ENCODE measurements at places on chromosomes 5 and 9.
A peak's percentile ranks its signal among the peaks of the same experiment; 100 is the strongest.

- DNase-seq = no peak
Measured at GRCh38 chr9:107982745-107983144, 493.2 kb upstream of the KLF4 start.

DNA sequence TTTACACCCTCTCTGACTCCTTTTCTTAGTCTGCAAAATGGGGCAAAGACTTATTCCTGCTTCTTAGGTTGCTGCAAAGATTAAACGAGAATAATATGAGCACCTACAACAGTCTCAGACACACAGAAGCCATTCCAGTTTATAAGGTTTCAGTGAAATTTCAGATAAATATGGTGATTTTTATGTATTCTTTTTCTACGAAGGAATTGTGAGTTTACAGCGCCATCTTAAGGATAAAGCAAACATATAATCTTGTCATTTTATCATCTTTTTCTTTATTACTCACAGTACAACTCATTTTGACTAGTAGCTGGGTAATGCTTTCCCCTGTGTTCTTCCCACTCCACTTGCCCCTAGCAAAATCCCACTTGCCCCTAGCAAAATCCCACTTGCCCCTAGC is 29.2 kb upstream of the SMC5 start:
- DNase-seq = no peak

GRCh38 chr5:68456756-68457217 is 241.2 kb downstream of the PIK3R1 start:
- no peak for DNase-seq

DNA sequence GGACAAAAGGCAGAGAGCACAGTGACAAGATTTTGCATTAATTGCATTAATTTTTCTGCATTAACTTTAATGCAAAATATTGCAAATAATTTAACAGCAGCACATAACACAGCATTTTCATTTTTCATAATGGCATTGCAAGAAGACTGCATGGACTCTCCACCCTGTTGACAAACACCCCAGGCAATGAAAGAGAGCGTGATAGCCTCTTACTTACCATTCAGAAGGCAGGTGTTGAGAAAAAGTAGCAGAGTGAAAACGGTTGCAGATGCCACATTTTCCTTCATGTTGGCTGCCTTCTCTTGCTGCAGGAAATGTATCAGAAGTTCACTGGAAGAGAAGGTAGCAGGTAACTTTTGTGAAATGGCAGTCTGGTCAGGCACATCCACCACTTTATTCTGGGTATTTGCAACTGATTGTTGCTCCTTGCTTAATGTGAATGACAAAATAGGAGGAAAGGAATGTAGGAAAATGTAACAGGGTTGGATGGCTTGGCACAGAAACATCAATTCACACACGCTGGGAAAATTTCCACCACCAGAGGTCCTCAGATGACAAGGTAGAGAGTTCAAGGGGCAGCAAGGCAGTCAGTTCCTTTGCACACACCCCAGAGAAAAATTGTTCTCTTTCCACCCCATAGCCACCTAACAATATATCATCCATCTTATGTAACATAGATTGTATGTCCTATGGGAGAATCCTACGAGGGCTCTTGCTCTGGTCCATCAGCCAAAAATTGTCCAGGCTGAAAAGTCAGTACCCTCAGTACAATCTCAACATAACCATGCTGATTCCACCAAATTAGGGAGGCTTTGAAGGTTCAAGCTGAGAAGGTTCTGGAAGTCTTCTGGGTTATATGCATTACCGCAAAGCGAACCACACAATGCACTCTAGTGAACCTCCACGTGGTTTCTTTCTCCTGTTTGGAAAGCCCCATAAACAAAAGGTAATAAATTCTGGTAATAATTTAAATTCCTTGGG is 41.9 kb upstream of the AGXT2 start:
- DNase-seq = peak; percentile 45

DNA sequence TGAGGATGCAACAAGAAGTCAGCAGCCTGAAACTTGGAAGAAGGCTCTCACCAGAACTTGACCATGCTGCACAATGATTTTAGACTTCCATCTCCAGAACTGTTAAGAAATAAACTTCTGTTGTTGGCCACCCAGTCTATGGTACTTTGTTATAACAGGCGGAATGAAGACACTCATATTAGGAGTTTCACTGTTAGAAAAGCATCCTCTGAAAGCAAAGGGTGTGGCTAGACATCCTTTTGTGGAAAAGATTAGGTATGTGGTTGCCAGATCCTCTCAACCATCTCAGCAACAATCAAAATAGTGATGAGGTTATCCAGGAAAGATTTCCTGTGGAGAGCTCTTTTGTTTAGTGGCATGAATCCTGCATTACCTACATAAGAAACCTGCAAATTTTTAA is 20.7 kb downstream of the ITGA2 start:
- DNase-seq = no peak

GRCh38 chr5:96816411-96816939 is 8.7 kb upstream of the ERAP1 start:
- DNase-seq = peak; percentile 42

DNA sequence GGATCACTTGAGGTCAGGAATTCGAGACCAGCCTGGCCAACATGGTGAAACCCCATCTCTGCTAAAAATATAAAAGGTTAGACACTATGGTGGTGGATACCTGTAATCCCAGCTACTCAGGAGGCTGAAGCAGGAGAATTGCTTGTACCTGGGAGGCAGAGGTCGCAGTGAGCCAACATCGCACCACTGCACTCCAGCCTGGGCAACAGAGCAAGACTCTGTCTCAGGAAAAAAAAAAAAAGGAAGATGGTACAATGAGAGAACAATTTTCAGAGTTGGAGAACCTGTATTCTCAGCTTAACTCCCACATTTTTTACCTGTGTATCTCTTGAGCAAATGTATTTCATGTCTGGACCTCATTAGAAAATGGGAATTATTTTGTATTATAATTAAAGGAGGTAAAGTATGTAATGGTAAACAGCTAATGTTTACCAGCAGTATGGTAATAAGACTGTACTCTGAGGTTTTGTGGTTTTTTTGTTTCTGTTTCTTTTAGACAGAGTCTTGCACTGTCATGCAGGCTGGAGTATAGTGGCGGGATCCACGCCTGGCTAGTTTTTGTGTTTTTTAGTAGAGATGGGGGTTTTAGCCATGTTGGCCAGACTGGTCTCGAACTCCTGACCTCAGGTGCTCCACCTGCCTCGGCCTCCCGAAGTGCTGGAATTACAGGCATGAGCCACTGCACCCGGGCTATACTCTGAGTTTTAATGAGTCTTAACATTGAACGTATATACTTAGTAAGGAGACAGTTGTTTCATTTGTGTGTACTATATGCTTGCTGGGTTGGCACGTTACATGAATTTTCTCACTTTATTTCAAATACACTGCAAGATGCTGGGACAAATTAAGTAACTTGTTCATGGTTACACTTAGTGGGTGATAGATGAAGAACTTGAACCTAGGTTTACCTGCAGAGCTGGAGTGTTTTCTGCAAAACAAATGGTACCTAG is 16.2 kb downstream of the UHRF2 start:
- DNase-seq = no peak

GRCh38 chr5:136768457-136768856 is 403.1 kb upstream of the TRPC7 start:
- no peak for DNase-seq

DNA sequence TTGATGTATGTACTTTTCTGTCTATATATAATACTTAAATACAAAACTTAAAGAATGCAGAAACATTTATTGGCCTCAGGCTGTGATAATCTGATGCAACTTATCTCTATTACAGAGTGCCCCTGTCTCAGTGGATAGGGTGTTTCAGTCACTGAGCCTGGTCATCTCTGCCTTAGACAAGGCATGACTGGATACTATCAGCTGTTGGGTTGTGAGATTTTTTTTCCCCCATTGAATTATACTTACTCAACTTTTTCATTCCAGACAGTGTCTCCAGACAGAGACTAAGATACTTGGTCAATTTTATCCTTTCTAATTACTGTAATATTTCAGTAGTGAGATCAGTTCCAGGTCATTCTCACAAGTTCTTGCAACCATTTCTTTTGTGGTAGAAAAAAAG is 26.7 kb downstream of the XRCC4 start:
- DNase-seq = no peak

GRCh38 chr5:64612344-64612961 is 77.8 kb upstream of the SHISAL2B start:
- DNase-seq = no peak

- DNase-seq = no peak
Measured at GRCh38 chr5:179273441-179274145, 71.7 kb downstream of the ADAMTS2 start.

GRCh38 chr5:16536246-16536645 is 70.6 kb upstream of the ZNF622 start:
- DNase-seq = no peak

DNA sequence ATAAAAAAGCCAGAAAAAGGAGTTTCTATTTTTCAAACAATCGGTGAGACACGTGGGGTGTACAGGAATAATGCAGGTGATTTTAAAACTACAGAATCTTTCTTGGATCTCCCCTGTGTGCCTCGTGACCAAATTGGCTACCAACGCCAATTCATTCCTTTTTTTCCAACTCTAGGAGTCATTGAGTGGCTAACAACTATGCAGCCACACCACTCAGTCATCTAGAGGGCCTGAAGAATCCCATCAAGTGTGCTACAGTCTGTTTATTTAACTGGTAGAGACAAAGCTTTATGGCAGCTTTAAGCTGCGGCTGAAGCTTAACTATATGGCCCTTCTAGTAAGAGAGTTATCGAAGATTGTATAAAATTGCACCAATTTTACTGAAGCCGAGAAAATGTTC is 113.1 kb upstream of the NIPBL start:
- no peak for DNase-seq

- no peak for DNase-seq
Measured at GRCh38 chr9:131080589-131080988, 15.7 kb upstream of the AIF1L start.
